ENCODE measurements at places on chromosomes 2 and 18. TPM values are rescaled to one million over a fixed set of nuclear protein-coding genes. Genes with fewer than 3 reads are reported as not detected.

GRCh38 chr2:10934308-10934978 lies 22.7 kb downstream of the KCNF1 start:
- DNase-seq: no peak

DNA sequence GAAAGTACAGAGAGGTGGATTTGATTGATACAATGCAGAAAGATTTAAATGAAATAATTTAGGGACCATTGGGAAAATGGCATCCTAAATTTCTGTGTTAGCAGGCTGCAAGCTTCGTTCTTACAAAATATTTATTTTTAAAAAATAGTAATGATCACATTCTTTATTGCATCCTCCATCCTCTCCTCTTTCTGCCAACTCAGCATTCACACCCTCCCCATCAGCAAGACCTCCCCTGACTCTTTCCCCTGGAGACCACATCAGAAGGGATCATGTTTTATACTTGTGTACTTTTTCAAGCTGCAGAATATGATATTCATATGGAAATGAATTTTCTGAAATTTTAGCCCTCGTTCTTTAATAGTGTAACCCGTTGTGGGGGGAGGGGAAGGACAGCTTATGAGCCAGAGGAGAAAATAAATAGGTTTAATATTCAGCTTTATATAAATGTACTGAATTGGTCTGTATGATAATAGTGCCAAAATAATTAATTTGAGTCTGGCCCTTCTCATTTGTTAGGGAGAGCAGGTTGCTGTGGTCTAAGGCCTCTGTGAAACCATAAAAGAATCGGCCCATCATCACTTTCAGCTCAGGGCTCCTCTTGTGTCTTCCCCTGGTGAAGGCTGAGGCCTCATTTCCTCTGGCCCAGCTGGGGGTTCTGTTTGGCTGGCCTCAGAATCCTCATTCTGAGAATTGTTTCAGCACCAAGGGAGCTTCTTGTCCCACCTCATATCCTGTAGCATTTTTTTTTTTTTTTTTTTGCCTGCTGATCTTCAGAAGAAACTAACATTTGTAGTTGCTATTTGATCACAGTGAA lies 330.8 kb downstream of the TXNL1 start:
- no peak for DNase-seq

- DNase-seq: no peak
Observed at GRCh38 chr2:164412831-164413230, 208.5 kb downstream of the GRB14 start.

DNA sequence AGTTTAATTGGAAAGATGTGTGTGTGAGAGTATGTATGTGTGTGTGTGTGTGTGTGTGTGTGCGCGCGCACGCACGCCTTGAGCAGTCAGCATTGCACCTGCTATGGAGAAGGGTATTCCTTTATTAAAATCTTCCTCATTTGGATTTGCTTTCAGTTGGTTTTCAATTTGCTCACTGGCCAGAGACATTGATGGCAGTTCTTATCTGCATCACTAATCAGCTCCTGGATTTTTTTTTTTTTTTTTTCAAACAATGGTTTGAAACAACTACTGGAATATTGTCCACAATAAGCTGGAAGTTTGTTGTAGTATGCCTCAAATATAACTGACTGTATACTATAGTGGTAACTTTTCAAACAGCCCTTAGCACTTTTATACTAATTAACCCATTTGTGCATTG lies 48.0 kb downstream of the FEZ2 start:
- no peak for DNase-seq

- no peak for DNase-seq
Observed at GRCh38 chr18:36527740-36528455, 230.4 kb downstream of the FHOD3 start.

- DNase-seq: peak; percentile 22
Observed at GRCh38 chr18:76875390-76876325, 53.3 kb downstream of the ZNF236 start.

DNA sequence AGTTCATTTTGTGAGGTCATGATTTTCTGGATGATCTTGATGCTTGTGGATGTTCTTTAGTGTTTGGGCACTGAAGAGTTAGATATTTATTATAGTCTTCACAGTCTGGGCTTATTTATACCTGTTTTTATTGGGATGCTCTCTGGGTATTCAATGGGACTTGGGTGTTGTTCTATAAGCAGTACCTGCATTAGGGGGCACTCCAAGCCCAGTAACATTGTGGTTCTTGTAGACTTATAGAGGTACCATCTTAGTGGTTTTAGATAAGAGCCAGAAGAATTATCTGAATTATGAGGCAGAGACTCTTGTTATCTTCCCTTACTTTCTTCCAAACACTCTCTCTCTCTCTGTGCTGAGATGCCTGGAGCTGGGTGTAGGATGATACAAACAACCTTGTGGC lies 470.0 kb downstream of the PIK3C3 start:
- no peak for DNase-seq

The VAMP5 gene
- 146 TPM for total RNA-seq

The HAUS1 gene
- total RNA-seq: 87.1 TPM

The MARCO gene
- total RNA-seq: not detected

Data from LHCN-M2 (cell line).